GM10248 (cell line): ENCODE measurements at places on chromosomes 2 and 18.

DNA sequence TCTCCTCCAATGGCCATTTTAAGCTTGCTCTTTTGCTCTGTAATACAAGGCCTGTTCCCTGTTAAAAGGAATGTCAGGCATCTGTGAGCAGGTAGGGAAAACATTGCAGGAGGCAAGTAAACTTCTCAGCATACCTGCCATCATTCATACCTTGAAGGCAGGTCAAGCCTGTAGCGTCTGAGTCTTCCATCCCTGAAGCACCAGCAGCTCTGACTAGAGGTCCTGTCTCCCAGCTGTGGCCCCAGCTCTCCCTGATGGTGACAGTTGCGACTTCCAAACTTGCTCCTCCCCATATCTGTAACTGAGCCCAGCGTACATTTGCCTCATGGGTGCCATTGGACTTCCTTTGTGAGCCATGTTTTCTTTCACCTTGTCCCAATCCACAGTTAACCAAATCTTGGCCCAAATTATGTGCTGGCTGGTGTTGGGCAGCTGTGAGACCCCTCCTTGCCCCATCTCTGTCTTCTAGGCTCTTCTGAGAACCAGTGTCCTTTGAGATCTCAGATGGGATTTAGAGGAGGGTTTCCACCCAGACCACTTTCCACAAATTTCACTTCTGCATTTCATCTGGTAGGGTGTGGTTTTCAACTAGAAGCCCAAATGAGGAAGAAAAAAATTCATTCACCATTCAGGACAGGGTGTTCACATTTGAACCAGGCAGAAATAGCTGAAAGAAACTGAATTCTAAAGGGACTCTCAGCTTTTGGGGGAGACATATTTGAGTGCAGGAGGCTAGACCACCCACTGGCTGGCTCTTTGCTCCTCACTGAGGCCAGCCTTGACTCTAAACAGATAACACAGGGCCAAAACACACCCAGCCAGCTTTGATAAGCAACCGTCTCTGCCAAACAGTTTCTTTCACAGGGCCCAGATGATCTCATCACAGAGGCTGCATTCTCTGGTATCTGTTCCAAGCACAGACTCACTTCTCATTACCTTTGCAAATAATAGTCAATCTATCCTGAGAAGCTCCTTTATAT is 66.4 kb upstream of the MSH2 start:
- DNase-seq: peak; percentile 59

DNA sequence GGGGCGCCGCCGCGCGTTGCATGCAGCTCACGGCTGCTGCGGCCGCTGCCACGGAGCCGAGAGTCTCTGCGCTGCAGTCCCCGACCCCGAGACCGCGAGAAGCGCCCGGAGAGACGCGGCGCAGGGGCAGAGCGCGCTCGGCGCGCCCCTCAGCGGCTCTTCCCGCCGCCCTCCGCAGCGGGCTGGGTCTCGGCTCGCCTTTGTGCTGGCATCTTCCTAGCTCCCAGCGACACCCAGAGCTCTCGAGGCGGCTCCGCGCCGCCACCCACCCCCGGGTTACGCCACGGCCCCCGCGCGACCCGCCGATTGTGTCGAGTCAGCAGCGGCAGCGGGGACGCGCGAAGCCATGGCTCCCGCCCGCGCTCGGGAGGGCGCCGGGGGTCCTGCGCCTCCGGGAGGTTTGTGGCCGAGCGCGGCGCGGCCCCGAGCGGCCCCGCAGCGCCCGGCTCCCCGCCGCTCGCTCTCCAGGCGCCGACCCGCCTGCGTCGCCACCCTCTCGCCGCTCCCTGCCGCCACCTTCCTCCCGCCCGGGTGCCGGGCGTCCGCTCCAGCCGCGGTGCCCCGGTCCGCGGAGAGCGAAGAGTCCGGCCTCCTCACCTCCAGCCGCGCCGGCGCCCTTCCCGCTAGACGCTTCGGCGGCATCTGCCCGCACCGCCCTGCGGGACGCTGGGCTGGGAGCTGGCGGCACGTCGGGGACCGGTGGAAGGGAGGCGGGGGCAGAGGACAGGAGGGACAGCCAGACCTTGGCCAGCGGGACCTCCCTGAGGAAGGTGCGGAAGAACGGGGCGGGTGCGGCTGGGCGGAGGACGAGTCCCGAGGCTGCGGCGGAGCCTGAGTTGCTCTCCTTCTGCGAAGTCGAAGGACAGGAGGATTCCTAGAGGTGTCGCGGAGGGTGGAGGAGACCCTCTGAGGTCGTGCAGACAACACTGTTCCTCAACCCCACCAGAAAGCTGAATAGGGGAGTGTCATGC is 46.3 kb upstream of the CCDC150 start:
- peak; percentile 68 for DNase-seq

DNA sequence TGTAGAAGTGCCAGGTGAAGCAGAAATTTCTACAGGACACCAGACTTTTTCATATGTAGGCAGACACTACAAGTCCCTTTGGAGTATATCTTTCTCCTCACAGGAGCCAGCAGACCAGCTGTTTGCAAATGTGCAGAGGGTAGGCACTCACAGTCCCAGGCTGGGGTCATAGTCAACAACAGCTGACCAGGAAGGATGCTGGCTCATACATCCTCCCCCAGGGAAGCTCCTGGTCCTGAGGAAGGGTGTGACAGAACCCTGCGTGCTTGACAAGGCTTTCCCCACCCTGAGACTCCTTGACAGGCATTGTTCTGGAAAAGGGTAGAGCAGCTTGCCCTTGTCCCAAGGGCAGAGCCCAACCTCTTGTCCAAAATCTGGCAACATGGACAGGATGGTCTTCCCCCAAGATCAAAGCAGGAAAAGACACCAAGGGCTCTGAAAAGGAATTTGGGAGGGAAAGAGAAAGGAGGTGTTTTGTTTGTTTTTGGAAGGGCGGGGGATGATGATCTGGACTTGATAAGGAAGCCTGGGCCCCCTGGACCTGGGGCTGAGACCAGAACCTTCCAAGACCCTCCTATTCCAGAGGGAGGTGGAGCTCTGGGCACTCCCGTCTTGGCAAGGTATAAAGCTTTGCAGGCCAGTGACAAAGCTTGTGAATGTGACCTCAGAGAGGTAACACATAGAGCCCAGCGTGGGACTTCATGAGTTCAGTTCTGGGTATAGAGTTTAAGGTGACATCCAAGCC is 87.1 kb downstream of the GFPT1 start:
- no peak for DNase-seq

- peak; percentile 76 for DNase-seq
These were observed 142.8 kb downstream of the TMEM17 start for GRCh38 chr2:62363166-62363565.
